ENCODE measurements at places on chromosomes 4 and X. TPM values are rescaled to one million over a fixed set of nuclear protein-coding genes. Genes with fewer than 3 reads are reported as not detected.
A peak's percentile ranks its signal among the peaks of the same experiment; 100 is the strongest.

- no peak for DNase-seq
Measured at GRCh38 chr4:184329659-184330400, 112.2 kb upstream of the ENPP6 start.

- DNase-seq, result peak; percentile 89
Measured at GRCh38 chr4:127782025-127782274, 172 bp upstream of the HSPA4L start.

DNA sequence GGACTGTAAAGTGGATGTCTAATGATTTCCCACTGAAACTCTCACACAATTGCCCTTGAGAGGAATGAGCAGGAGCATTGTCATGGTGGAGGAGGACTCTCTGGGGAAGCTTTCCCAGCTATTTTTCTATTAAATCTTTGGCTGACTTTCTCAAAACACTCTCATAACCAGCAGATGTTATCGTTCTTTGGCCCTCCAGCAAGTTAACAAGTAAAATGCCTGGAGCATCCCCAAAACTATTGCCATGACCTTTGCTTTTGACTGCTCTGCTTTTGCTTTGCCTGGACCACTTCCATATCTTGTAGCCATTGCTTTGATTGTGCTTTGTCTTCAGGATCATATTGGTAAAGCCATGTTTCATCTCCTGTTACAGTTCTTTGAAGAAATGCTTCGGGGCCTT lies 120.2 kb upstream of the PDE5A start:
- DNase-seq, result no peak

Gene NLGN3
- total RNA-seq, result 1.1 TPM

Gene HTN1
- not detected for total RNA-seq

Gene SSX1
- total RNA-seq, result not detected
